ENCODE measurements at places on chromosomes 2 and 18.

DNA sequence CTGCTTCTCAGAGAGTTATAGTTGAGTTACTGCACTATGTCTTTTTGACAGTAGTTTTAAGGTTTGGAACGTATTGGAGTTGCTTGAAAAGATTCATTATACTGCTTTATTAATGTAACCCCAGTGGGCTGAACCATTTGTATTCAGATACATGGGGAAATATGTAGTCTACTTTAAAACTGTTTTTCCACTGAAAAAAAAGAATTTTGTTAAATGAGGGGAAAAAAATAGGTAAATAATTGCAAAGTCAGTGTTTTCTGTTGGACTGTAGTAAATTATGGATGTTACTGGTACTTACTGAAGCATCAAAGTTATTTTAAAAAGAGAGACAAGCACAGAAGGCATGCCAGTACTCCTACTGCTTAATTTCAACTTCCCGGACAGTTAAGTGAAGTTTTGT is 36.4 kb downstream of the ZC3H15 start:
- DNase-seq: no peak

GRCh38 chr18:79164706-79165105 is 95.5 kb downstream of the ATP9B start:
- no peak for DNase-seq

GRCh38 chr2:187003611-187004010 is 154.6 kb upstream of the ZSWIM2 start:
- DNase-seq: no peak

DNA sequence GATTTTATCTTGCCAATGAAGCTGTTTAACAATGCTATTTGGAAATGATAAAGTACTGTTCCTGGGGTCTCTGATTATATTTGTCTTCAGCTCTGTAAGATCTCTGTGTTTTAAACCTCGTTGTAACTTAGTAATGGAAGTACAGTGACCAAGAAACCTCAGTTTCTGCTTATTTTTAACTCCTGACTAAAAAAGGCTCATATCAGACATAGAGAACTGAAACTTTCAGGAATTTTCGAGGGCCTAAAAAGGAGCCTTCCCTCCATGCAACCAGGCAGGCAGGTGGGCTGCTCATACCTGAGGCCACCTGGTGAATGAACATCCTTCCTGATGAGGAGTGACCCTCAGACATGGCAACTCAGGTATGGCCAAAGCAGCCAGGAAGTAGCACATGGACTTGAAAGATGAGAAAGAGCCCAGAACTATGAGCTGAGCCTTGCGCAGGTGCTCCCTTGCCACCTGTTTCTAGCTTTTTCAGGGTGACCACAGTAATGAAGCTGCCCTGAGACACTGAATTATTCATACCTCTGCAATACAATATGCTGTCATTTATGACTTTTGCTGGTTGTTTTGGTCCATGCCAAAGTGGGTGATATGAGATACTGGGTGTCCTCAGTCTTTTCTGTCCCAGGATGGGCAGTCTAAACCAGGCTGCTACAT is 23.9 kb downstream of the MYO3B start:
- no peak for DNase-seq

DNA sequence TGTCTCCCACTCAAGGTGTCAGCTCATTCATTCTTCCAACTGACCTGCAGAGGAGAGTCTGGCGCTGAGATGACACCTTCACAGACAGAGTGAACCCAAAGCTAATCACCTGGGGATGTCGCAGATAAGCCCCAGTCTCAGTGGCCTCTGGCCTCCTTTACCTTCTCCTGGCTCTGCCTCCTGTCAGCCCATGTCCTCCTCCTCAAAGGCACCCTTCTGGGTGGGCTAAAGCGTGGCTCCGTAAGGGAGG is 194.1 kb downstream of the MIB1 start:
- DNase-seq: no peak

GRCh38 chr18:10442551-10442971 is 11.9 kb upstream of the APCDD1 start:
- no peak for DNase-seq

DNA sequence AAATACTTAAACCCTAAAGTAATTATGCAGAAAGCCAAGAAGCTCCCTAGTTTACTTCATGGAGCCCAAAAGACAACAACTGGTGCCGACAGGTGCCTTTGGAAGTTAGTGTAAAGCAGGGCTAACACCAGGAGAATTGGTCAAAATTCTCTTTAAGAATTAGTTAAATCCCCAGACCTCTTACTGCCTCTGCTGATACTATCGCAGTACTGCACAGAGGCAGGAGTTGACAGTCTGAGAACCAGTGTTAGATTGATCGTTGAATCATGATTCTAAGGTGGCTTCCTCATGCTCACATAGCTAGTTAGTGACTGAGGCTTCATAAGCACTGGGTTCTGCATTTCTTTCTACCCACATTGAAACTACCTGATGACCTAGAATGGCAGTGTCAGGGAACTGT is 445.0 kb downstream of the XIRP2 start:
- no peak for DNase-seq

DNA sequence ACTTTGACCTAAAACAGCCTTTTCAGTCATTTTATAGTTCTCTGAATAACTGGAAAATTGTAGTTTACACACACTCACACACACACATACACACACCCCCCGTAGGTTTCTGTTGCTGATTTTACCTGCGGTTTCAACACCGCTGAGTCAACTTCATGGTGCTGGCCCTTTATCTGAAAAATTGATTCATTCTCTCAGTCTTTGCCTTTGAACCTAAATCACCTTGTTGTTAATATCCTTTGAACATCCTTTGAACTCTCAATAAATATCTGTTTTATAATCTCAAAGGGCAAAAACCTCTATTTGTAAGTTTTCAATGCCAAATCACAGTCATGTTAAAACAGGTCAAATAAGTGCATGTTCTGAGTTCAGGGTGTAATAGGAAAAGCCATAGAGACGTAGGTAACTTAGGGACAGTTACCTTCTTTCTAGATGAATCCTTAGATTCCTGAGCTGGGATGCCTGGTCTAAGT is 109.0 kb upstream of the BZW1 start:
- DNase-seq: no peak

DNA sequence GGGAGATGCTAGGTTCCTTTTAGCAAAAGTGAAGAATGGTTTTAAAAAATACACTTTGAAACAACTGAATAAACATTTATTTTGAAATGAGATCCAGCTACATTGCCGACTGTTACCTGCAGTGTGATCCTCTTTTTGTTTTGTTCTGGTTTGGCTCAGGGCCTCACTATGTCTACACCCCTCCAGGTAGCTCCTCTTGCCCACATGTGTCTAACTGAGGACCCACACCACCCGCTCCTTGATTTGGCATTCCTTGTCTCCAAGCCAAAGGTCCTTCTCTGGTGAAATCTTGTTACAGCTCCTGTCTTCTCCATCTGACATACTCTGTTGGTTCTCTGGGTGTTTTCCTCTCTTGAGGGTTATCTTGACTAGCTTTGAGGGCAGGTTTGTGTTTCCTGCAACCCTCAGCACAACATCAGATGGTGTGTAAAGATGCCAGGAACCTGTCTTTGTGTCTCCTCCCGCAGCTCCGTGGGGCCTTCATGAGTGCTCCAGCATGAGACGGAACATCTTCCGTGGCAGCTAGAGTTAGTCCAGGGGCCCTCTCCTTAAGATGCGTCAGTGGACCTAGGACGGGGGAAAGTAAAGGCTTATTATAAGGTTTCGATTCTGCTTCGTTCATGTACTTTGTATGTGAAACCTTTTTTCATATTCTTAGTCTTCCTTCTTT is 32.1 kb downstream of the MAP4K4 start:
- DNase-seq: no peak

DNA sequence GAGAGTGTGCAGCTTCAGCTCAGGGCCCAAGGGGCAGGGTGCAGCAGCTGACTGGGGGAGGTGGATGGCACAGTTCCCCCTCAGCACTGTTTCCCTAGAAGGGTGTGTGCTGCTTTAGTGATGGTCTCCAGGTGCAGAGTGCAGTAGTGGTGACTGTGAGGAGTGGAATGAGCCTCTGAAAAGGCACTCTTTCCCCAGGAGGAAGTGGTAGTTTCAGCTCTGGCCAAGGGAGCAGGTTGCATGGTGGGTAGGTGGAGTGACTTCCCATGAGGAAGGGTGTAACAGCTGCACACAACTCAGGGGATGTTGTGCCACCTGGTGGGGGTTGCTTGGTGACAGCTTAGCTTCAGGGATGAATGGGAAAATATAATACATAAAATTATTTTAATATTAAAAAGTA is 251.5 kb upstream of the NXPH2 start:
- DNase-seq: no peak

DNA sequence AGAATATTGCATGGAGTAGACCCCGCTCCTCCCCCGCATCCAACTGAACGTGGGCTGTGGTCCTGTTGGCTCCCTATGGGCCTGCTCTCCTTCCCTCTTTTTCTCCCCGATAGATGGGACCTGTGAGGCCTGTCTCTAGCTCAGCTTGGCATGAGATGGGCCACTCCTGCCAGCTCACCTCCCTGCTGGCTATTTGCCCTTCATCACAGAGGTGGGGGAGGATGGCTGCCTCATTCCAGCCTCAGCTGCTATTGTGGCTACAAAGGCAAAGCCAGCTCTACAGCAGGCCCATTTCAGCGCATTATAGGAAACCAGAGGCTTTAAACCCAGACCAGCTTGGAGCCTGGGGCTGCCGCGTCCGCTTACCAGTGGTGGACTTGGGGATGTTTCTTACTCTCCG is 313.9 kb downstream of the GBX2 start:
- DNase-seq: no peak

- no peak for DNase-seq
Measured at GRCh38 chr2:229387866-229388265, 116.8 kb upstream of the PID1 start.

DNA sequence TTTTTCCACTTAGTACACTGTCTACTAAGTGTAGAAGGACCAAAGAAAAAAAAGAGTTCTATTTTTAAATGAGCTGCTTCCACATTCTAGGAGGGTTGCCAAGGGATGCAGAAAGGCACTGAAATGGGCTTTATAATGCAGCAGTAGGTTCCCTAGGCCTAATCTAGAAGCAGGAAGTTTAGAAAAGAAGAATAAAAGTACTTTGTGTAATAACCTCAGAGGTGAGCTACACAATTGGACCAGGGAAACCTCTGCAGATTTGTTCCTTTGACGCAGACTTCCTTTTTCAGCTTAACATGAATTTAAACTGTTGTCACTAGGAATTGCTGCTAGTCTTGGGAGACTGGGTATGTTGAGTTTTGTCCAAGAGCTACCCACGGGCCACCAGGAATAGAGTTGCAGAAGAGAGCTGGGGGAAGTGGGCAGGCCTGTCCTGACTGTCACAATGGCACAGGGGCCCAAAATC is 34.6 kb upstream of the RAB1A start:
- no peak for DNase-seq

DNA sequence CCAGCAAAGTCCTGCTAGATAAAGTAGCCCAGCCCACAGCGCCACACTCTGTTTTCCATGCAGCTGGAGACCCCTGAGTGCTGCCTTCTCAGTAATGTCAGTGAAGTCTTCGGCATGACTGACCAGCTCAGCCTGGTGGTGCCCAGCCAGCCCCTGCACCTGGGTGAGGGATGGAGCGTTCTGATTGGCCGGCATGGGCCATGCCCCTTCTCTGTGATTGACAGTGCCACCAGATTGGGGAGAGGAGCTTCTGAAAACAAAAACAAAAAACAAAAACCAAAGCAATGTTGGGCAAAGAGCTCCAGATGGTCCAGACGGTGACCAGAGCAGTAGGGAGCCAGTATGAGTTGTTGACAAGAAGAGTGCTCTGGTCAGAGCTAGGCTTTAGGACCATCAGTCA is 122.6 kb downstream of the DYSF start:
- DNase-seq: no peak

- DNase-seq: no peak
Measured at GRCh38 chr2:103594823-103595222, 833.0 kb downstream of the TMEM182 start.

GRCh38 chr2:24833821-24834732 is 40.9 kb downstream of the CENPO start:
- DNase-seq: no peak

- DNase-seq: no peak
Measured at GRCh38 chr2:231612109-231612455, 19.4 kb downstream of the TEX44 start.

- DNase-seq: no peak
Measured at GRCh38 chr2:181746844-181747243, 66.5 kb upstream of the NEUROD1 start.

DNA sequence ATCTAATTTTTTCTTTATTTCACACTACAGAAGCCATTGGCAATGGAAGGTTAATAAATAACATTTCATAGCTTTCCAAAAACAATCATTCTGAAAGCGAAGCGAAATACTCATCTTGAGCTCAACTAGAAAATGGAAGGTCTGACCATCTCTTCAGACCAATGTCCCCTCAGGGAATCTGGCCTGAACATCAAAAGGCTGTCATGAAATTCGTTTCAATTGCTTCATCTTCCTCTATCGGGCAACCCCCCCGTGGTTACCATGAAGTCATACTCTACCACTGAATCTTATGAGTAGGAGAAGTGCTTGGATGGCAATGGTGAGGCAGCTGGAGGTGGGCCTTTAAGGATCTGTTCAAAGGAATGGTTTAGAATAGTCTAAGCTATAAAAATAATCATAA is 22.9 kb upstream of the CYTIP start:
- no peak for DNase-seq

DNA sequence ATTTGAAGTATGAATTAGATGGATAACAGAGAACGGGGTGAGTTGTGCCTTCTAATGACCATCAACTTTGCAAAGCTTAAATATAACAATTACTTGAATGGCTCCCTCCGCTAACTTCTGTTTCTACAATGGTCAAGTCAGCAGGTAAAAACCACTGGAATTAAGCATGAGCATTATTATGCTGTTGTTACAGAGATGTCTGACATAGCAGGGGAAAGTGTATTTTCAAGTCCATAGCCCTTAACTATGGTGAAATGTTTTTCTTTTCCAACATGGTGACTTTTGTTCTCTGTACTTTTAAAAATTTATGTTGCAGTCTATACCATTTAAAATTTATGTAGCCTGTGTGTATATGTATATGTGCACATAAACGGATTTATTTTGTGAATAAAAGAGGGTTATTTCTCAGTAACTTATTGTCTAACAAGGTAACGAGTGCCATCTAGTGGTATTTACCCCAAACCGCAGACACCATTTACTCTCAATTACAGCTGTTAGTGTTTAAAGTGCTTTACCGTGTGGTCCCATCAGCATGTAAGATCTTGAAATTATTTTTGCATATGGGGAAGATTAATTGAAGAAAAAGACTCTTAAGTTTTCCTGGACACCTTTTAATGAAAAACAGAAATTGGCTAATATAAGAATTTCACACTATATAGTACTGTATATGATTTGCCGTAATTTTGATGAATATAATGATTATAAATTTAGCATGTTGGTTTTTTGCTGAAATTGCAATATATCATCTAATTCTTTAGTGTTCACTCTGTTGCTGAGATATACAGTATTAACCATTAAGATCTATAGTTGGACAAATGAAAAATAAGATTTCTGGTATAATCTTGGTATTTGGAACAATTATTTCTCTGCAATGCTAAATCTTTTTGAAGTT is 78.2 kb downstream of the UBE2E3 start:
- DNase-seq: no peak

GRCh38 chr2:239129147-239129920 is 271.5 kb downstream of the HDAC4 start:
- DNase-seq: no peak

GRCh38 chr18:75727456-75727855 is 300.0 kb upstream of the SMIM21 start:
- DNase-seq: no peak

GRCh38 chr2:193885419-193885818 is 1690.7 kb upstream of the TMEFF2 start:
- no peak for DNase-seq

Measured in stimulated activated CD4-positive, alpha-beta T cell treated with anti-CD3 and anti-CD28 coated beads, Interleukin-1b, Interleukin-23, amount 100 ng/mL, for 1 hour (primary cell).